HCT116 (cell line): ENCODE measurements at places on chromosomes 16 and 17.
A peak's percentile ranks its signal among the peaks of the same experiment; 100 is the strongest.

DNA sequence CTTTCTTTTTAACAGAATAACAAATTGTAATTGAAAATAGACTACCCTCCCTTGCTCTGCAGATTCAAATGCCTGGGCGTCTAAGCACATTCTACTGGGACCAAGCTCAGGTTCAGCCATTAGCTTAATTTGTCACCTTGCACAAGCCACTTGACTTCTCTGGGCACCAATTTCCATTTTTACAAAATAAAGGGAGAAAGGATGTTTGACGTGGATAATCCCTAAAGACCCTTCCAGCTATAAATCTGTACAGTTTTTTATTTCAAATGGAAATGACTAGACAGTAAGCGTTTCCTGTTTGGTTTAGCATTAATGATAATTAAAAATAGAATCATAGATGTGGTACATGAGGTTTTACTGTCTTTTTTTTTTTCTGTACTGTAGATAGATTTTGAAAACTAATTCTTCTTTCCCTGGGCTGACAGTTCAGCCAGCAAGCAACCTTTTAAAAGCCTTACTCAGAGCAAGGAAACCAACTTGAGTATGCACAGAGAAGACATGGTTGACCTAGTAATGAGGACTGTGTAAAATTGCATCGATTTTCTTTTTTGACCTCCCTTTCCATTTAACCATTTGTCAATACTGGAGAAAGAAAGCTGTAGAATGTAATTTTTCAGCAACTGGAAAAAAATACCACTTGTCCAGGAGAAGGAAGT is 1329.5 kb upstream of the CDH8 start:
- DNase-seq = no peak

DNA sequence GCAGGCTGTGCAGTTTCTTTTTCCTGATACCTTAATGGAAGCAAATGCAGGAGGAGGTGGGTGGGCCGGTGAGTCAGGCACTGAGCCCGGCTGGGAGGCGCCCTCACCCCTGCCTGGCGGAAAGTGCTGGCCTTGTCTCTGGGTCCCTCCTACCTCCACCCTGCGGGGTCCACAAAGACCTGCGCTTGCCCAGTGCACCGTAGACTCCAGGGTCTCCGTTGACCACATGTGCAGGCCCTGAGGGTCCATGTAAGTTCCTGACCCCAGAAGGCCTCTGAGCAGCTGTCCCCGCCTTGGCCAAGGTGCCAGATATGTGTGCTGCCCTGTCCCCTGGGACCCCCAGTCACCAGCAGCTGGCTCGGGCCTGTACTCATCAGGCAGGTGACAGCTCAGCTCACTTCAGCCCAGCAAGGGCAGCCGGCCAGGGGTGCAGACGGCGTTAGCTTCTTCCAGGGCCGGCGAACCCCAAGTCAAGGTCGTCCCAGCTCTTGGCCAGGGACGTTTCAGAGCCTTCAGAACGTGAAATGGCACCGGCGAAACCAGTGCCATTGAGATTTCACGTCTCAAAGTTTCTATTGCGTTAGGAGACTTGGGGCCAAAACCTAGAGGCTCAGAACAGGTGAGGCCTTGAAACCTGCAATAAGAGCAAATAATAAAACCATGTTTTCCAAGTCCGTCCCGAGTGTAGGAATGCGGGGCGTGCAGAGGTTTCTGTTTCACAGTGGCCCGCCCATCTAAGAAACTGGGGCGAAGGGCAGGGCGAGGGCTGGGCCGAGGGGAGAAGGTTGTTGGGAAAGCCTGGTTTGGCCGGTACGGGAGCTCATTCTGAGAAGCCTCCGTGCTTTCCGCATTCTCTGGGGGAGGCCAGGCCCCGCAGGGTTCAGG is 12.1 kb downstream of the METRNL start:
- DNase-seq = no peak

- no peak for DNase-seq
Measured at GRCh38 chr17:51289696-51290111, 29.4 kb downstream of the UTP18 start.

- DNase-seq = no peak
Measured at GRCh38 chr16:11138022-11138768, 117.8 kb downstream of the SOCS1 start.

- DNase-seq = no peak
Measured at GRCh38 chr16:2156849-2157224, 1.3 kb downstream of the TRAF7 start.

- peak; percentile 51 for DNase-seq
Measured at GRCh38 chr16:84368308-84368996, at the start of gene ATP2C2. Gene ATP2C2 (plus strand): TSS chr16:84368538. CDS start chr16:84368616, 78 bp downstream.

GRCh38 chr17:10798332-10798749 is 5.6 kb downstream of the TMEM238L start:
- no peak for DNase-seq

DNA sequence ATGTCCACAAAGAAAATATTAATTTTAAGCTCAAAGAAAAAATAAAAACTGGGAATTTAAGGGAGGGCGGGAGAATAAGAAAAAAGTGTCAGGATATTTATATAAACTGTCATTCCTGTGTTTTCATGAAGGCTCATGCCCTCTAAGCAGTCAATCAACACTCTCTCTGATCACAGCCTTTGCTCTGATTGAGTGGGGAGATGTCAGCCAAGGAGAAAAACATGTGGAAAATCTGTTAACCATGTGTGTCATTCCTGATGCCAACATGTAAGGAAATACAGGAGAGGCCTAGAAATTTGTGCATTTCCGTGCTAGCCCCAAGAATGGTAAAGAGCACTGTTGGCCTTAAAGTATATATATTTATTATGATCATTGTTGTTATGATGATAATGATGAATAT is 137.9 kb upstream of the IRX5 start:
- no peak for DNase-seq

- DNase-seq = no peak
Measured at GRCh38 chr17:65723431-65724151, 162.1 kb upstream of the AXIN2 start.
